Heart right ventricle (tissue), 16 donors: ENCODE measurements at places on chromosomes 2 and 18. TPM values are rescaled to one million over a fixed set of nuclear protein-coding genes. Genes with fewer than 3 reads are reported as not detected.

DNA sequence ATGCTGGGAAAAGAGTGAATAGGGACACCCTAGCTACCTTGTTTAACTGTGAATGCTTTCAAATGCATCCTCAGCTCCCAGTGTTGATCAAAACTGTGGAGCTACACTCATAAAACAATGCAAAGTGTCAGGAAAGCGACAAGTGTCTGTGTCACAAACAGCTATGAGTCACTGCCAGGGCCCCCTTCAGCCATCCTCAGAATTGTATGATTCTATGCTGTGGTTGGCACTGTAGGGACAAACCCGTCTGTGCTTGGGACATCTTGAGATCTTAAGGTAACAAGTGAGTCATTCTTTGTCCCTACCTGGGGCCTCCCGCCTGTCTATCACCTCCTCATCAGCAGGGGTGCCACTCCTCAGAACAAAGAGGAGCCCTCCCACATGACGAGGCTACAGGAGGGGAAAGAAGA, 42.4 kb downstream of the KLF7 start:
- DNase-seq = no peak

DNA sequence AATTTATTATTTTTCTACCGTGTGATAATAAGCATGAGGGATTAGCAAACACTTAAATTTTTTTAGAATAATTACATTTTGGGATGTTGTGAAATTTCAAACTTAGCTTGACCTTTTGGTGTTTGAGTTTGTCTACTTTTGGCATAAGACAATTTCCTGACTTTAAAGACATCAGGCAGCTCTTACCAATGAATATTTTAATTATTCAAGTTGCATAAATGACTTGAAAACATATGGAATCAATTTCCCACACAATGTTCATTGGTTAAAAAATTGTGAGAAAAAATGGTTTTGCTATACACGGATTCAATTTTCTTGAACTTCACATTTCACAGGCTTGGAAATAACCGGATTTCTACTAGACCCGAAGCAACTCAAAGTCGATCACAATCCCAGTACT, 243.4 kb downstream of the IKZF2 start:
- no peak for DNase-seq

DNA sequence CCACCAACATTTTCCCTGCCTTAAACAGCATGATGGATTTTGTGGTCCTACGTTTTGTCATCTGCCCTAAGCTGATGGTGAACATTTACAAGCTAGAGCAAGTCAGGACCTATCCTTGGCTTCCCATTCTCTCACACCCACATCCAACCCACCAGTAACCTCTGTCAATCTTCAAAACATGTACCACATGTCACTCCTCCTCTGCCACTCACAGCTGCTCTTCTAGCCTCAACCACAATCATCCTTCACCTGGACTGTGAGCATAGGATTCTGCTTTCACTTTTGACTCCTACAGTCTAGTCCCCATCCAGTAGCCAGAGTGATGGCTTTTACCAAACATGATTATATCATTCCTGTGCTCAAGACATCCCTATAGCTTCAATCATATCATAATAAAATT, 279.8 kb upstream of the DLGAP1 start:
- DNase-seq = no peak

DNA sequence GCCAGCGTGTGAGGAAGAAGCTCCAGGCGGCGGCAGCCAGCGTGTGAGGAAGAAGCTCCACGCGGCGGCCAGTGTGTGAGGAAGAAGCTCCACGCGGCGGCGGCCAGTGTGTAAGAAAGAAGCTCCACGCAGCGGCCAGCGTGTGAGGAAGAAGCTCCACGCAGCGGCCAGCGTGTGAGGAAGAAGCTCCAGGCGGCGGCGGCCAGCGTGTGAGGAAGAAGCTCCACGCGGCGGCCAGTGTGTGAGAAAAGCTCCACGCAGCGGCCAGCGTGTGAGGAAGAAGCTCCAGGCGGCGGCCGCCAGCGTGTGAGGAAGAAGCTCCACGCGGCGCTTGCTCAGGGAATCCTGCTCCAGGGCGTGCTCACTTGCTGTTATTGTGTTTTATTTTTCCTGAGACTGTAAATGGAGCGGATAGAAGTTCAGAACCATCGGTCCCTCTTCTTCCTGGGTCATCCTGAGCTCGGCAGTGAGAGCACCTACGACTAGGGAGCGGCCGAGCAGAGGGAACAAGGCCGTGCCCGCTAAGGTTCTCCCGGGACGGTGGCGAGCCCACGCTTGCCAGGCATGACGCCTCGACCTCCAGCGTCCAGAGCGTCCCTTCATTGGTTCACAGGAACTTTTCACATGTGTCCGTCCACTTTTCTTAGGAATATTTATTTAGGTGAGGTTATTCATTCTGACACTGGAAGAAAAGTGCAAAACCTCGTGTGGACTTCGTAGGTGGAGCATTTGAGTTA, 94.2 kb downstream of the TMEM18 start:
- no peak for DNase-seq

DNA sequence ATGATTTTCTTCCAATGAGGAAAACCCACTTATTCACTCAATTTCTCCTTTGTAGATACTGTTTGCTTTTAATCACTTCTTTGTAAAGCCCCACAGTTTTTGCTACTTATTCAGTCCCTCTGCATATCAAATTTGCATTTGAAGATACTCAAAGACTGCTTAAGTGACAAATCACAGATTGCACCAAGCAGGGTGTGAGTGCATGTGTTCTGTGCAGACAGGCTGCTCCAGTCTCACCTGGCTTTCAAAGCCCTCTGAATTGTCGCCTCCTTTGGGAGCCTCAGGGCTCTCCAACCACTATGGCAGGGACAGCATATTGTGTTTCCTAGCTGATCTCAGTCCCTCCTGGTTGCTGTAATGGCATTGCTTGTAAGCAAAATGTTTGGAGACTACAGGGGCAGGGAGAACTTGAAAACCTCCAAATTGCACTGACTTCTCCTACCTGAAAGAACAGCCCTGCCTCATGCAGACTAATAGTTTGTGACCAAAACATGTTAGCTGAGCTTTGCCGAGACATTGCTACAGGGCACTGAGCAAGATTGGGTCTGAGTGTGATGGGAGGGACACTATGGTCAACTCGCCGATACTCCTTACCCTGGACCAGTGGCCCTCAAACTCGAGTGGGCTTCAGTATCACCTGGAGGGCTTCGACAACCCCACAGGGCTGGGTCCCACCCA, 96.8 kb downstream of the POLE4 start:
- DNase-seq = no peak

DNA sequence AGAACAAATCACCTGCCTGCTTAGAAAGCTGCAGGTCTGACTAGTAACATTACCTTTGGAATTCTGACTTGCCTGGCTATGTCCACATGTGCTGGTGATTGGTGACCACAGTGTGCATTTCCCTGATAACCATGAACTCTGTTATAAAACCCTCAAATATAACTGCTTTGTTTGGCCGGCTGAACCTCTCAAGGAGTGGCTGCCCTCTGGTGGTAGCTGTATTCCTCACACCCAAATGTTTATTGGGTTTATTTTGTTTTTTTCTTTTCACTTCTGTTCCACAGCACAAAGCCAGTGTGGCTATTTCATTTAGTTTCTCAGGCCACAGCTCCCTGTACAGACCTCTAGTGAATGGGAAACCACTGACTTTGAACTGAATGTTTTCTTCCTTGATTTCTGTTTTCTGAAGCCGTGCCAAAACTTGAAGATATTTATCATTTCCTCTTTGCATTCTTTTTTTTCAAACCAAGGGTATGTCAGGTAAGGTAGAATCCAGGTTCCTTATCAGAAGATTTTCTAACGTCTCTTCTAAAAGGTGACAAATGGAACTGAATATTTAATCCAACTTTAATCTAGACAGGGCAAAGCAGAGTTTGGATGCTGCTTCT, 549.0 kb upstream of the VRK2 start:
- no peak for DNase-seq

DNA sequence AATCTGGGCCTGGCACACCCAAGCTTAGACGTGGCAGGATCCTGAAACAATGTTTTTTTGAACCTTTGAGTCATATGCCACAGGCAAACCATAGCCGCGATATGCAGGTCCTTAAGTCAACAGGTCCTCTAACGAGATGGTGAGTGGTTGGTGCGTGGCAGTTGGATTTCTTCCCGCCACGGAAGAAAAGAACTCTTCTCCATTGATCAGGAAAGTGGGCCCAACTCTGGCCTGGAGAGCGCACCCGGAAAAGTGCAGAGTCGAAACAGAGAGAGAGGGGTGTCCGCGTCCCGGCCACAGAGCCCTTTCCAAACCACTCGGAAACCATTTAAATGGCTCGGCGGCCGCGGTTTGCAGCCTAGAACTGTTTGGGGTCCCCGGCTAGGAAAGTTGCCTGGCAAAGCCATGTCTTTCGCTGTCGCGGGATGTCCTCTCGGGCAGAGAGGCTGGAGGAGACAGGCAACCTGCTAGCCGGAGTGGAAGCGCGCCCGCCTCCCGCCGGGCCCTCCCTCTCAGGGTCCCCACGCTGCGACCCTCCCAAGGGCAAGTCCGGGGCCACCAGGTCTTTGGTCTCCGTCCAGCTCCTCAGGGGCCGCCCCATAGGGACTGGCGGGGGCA, 777 bp downstream of the GALNT3 start:
- peak; percentile 2 for DNase-seq

DNA sequence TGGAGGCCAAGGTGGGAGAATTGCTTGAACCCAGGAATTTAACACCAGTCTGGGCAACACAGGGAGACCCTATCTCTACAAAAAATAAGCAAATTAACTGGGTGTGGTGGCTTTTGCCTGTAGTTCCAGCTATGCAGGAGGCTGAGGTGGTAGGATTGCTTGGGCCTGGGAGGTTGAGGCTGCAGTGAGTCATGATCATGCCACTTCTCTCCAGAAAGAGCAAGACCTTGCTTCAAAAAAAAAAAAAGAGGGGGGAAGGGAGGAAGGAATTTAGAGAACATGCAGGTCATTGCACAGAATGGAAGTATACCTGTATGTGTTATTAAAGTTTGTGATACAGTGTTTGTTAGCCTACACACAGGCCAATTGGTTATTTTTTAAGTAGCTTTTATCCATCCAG, 25.8 kb downstream of the PKP4 start:
- DNase-seq = no peak

- DNase-seq = no peak
Observed at GRCh38 chr2:191221666-191222065, 23.5 kb upstream of the MYO1B start.

DNA sequence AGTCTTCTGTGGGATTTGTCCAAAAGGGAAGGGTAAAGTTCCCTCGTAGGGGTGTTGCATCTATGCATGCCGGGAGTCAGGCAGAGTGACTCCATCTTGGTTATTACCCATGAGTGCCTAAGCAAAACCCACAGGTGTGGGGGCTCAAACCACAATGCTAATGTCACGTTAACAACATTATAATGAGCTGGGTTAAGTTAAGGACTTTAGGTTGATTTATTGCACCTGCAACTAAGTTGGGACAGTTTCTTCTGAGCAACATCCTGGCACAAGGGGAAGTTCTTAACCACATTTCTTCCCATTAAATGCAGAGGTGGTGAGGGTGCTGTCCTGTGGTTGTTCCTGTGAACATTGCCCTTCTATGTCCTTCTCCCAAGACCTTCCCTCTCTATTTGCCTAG, 1596.8 kb upstream of the SLC39A10 start:
- no peak for DNase-seq

DNA sequence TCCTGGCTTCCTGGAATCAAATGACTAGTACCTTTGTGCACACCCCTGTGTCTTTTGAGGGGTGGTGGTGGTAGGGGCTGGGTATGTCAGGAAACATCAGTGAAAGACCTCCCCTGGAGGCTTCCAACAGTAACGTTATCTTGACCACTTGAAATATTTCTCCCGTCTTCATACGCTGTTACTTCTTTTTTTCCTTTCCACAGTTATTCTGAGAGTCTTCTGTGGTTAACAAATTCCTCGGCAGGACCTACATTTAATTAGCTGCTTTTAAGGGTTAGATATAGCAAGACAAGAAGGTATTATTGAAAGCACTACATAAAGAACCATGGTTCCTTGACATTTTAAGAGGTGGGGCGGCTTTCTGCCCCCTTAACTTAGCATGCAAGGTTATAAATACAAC, 34.6 kb downstream of the UGP2 start:
- no peak for DNase-seq

- DNase-seq = no peak
Observed at GRCh38 chr2:9779596-9780264, 63.5 kb upstream of the TAF1B start.

GRCh38 chr2:157986761-157987160, 110.6 kb upstream of the ACVR1 start:
- DNase-seq = no peak

GRCh38 chr2:192828947-192829346, 634.2 kb upstream of the TMEFF2 start:
- DNase-seq = peak; percentile 6

- DNase-seq = no peak
Observed at GRCh38 chr2:71680925-71681324, 227.6 kb downstream of the DYSF start.

- DNase-seq = no peak
Observed at GRCh38 chr2:142880279-142880678, 2.8 kb downstream of the KYNU start.

GRCh38 chr2:98205889-98206288, 118.9 kb downstream of the VWA3B start:
- DNase-seq = no peak

- no peak for DNase-seq
Observed at GRCh38 chr18:46706968-46707367, 49.9 kb downstream of the ST8SIA5 start.

GRCh38 chr2:144730711-144731110, 210.8 kb upstream of the ZEB2 start:
- DNase-seq = no peak

DNA sequence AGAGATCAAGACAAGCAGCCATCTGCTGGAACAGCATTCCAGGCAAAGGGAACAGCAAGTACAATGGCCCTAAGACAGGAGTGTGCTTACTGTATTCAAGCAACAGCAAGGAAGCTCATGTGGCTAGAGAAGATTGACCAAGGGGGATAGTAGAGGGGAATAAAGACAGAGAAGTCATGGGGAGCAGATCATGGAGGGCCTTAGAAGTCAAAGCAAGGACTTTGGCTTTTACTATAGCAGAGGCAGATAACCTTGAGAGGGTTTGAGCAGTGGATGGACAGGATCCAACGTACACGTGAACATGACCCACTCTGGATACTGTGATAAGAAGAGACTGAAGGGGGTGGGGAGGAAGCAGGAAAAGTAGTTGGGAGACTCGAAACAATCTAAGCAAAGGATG, 26.9 kb downstream of the SP5 start:
- no peak for DNase-seq

The ANKAR gene
- polyA plus RNA-seq = 5.6 TPM

The MAPK4 gene
- 81.0 TPM for polyA plus RNA-seq

The SERPINB12 gene
- polyA plus RNA-seq = not detected

The HRH4 gene
- polyA plus RNA-seq = not detected

The ASPRV1 gene
- 1.5 TPM for polyA plus RNA-seq

The CERKL gene
- not detected for polyA plus RNA-seq

The MROH2A gene
- not detected for polyA plus RNA-seq

The NT5DC4 gene
- not detected for polyA plus RNA-seq
